ENCODE measurements at places on chromosomes 5 and 9.

DNA sequence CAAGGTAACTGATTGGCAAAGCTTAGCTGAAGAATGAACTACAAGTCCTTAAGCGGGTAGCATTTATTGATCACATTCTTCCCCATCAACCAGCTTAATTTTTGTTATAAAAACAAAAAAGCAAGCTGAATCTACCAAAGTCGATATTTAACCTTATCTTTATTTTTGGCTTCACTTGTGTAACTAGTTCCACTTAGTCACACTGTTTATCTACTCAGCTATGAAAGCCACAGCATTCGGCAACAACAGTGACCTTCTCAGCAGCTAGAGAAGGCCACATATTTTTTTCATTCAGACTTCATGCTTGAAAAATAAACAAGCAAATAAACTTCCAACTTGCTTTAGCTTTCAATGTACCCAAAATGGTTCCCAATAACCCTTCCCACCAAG is 69.4 kb downstream of the KLHL3 start:
- peak overlapping the region; percentile 77 for H3K27ac ChIP-seq
- H3K36me3 ChIP-seq = no peaks in the 10 kb centered on the region
- peak overlapping the region; percentile 53 for H3K4me3 ChIP-seq
- H3K4me1 ChIP-seq = peaks cover 13% of the 10 kb centered on the region
- ATAC-seq = peak; percentile 81
- no peaks in the 10 kb centered on the region for H3K27me3 ChIP-seq

DNA sequence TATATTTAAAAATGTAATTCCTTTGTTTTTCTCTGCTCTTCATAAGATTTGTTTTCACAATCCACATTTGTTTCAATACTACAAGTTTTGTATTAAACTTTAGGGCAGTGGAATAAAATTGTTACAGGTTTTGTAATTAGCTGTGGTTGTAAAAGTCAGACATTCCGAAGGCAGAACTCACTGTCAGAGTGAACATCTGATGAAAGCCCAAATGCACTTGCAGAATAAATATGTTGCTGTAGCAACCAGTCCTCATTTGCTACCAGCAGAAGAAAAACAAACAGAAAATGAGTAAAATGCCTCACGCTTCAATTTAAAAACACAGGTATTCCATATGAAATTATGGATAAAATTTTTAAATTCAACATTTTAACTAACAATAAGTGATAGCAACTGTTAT is 740.1 kb upstream of the FAM174A start:
- no peaks in the 10 kb centered on the region for H3K27me3 ChIP-seq
- no peaks in the 10 kb centered on the region for H3K36me3 ChIP-seq
- ATAC-seq = no peak
- H3K4me1 ChIP-seq = no peaks in the 10 kb centered on the region

DNA sequence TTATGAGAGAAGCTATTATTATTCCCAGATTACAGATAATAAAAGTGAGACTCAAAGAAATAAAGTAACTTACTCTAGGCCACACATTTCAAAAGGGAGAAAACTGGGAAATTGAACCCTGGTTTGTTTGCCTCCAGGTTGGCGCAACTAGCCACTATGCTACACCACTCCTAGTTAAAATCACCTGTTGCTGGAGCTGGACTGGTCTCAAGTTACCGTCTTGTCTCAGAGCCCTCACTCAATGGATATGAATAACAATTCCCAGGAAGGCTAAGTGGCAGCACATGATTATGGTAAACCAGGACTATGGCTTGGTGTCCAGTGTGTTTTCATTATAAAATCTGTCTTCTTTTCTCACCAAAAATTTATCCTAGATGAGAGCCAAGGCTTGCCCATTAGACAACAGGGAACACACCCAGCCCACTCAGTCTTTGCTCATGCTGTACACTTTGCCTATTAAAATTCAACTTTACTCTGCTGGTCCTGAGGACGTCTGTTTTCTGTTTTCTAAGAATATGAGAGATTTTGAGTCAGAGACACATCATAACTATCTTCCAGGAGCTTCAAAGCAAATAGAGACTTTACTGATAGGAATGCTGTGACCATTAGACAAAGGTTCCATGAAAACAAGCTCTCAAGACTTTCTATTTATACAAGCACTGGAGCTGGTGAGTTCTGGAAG is 58.1 kb downstream of the ADRB2 start:
- no peak overlapping the region for H3K27ac ChIP-seq
- no peak for ATAC-seq

DNA sequence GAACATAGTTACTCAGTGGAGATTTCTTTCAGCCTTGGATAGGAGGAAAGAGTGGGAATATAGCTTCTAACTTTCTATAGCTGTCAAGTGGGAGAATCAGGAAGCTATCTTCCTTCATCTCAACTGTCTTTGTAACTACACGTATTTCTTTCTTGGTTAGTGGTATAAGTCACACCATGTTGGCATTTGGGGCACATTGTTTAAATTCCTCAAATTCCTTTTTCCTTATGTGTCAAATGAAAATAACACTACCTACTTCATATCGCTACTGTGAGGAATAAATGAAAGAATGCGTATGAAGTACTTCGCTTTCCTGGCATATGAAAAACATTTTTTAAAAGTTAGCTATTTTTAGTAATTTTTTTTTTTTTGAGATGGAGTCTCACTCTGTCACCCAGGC is 1082.5 kb upstream of the WWC1 start:
- no peak overlapping the region for H3K4me3 ChIP-seq
- ATAC-seq = no peak
- no peaks in the 10 kb centered on the region for H3K36me3 ChIP-seq
- no peaks in the 10 kb centered on the region for H3K4me1 ChIP-seq
- H3K27me3 ChIP-seq = no peaks in the 10 kb centered on the region

DNA sequence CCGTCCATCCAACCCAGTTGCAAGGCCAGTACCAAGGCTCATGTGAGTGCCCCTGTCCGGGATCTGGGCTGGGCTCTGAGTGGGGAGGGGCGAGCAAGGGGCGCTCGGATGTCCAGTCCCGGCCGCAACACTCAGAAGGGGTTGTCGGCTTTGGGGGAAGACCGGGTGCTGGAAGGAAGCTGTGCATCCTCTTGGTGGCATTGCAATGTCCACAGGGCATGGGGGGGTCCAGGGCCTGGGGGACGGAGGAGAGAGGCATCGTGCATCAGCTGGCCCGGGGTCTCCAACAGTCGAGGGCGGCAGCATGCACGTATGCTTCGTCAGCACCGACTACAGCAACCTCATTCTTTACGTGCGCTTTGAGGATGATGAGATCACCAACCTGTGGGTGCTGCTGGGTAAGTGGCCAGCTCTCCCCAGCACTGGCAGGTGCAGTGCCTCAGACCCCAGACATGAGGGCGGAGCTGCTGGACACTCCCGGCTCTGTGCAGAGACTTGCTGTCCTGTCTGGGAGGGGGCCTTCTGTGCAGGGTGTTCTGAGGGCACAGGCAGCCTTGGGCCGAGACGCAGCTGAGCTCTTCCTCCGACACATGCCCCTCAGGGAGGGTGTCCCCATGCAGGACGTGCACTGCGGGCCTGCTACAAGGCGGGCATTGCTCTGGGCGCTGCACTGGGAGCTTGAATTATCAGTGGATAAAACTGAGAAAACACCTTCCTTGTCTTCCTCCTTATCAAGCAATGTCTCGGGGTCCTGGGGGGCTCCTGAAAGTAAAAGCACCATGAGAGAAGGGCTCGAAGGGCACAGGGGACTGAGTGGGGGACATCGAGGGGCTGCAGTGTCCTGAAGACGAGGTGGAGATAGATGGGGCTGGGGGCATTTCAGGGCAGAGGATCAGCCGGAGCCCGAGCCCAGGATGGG is 22.5 kb downstream of the GLT6D1 start:
- H3K36me3 ChIP-seq = no peaks in the 10 kb centered on the region
- no peak overlapping the region for H3K27ac ChIP-seq
- H3K4me1 ChIP-seq = no peaks in the 10 kb centered on the region
- H3K4me3 ChIP-seq = no peak overlapping the region
- ATAC-seq = no peak
- H3K27me3 ChIP-seq = peaks cover 4% of the 10 kb centered on the region

- H3K27ac ChIP-seq = no peak overlapping the region
- H3K4me3 ChIP-seq = no peak overlapping the region
- no peak for ATAC-seq
Observed at GRCh38 chr9:22354699-22355384, 91.8 kb upstream of the DMRTA1 start.

GRCh38 chr9:120944434-120944843 is 17.8 kb upstream of the TRAF1 start:
- H3K27me3 ChIP-seq = no peaks in the 10 kb centered on the region
- H3K36me3 ChIP-seq = no peaks in the 10 kb centered on the region
- H3K4me3 ChIP-seq = no peak overlapping the region
- H3K27ac ChIP-seq = peak overlapping the region; percentile 40

GRCh38 chr5:54644226-54644625 is 126.7 kb downstream of the SNX18 start:
- no peaks in the 10 kb centered on the region for H3K27me3 ChIP-seq
- no peak overlapping the region for H3K4me3 ChIP-seq
- no peak overlapping the region for H3K27ac ChIP-seq
- peaks cover 34% of the 10 kb centered on the region for H3K4me1 ChIP-seq
- peak; percentile 67 for ATAC-seq

- H3K4me3 ChIP-seq = no peak overlapping the region
- no peak overlapping the region for H3K27ac ChIP-seq
Observed at GRCh38 chr5:140312067-140312790, 9.3 kb upstream of the PFDN1 start.

GRCh38 chr5:135553688-135554462 is 18.1 kb upstream of the NEUROG1 start:
- ATAC-seq = no peak
- no peak overlapping the region for H3K27ac ChIP-seq
- H3K36me3 ChIP-seq = no peaks in the 10 kb centered on the region

GRCh38 chr9:127522727-127523126 is 71.4 kb downstream of the LRSAM1 start:
- H3K27me3 ChIP-seq = no peaks in the 10 kb centered on the region
- H3K4me3 ChIP-seq = no peak overlapping the region
- H3K4me1 ChIP-seq = no peaks in the 10 kb centered on the region
- peaks cover 74% of the 10 kb centered on the region for H3K36me3 ChIP-seq
- no peak overlapping the region for H3K27ac ChIP-seq
- ATAC-seq = no peak

DNA sequence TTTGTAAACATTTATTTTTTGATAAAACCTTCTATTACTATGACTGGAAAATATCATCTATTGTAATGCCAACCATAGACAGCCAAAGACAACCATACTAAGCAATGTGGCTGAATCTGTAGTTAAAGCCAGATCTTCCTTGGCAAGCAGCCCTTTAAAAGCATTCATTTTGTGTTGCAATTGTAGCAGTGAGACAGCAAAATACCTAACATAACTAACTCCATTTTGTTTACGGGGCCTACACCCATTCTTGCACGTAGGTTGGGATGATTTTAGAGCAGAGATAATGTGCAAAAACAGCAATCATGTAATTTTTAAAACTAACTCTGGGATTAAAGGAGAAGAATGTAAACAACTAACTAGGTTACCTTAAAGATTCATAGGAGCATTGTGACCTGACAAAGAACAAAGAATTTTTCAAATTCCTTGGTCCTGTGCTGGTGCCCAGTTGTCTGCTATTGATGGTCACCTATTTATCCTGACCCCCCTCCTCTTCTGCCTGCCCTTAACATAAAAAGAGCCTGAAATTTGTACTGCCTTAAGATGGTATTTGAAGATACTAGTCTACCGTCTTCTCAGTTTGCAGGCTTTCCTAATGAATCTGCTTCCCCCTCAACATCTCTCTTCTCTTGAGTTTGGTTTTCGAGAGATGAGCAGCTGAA is 10.6 kb downstream of the IFNA1 start:
- ATAC-seq = no peak
- H3K4me1 ChIP-seq = no peaks in the 10 kb centered on the region
- H3K27ac ChIP-seq = no peak overlapping the region
- H3K36me3 ChIP-seq = no peaks in the 10 kb centered on the region
- H3K4me3 ChIP-seq = no peak overlapping the region

- peaks cover 10% of the 10 kb centered on the region for H3K27me3 ChIP-seq
- no peaks in the 10 kb centered on the region for H3K36me3 ChIP-seq
- no peak overlapping the region for H3K27ac ChIP-seq
- no peak for ATAC-seq
Observed at GRCh38 chr5:17190242-17190778, 27.1 kb upstream of the BASP1 start.

DNA sequence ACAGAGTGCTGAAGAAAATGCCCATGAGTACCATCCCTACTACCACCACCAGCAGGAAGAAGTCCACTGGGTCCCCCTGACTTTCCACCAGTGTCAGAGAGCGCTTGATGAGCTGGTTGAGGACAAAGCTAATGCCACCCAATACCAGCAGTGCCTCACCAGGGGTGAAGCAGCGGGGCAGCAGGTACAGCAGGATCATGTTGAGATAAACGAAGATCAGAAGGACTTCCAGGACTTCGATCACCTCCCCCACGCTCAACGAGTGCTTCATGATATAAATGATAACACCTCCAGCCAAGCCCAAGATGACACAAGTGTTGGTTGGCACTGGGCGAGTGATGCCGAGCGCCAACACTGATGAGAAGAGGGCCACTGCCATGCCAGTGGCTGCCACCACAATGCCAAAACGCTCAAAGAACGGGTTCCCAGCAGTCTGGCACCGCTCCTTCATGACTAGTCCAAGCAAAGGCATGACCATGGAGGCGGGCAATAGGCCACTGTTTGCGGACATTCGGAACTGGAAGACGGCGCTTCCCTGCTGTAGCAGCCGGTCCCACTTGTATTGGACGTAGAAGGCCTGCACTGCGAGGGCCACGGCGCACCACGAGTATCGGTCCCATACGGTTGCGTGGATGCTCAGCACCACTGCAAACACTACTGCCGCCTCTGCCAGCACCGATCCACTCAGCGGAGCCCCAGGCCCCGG is 679 bp downstream of the DOLK start:
- H3K27ac ChIP-seq = peak overlapping the region; percentile 99
- ATAC-seq = peak; percentile 22
- peaks cover 47% of the 10 kb centered on the region for H3K36me3 ChIP-seq
- no peaks in the 10 kb centered on the region for H3K27me3 ChIP-seq

DNA sequence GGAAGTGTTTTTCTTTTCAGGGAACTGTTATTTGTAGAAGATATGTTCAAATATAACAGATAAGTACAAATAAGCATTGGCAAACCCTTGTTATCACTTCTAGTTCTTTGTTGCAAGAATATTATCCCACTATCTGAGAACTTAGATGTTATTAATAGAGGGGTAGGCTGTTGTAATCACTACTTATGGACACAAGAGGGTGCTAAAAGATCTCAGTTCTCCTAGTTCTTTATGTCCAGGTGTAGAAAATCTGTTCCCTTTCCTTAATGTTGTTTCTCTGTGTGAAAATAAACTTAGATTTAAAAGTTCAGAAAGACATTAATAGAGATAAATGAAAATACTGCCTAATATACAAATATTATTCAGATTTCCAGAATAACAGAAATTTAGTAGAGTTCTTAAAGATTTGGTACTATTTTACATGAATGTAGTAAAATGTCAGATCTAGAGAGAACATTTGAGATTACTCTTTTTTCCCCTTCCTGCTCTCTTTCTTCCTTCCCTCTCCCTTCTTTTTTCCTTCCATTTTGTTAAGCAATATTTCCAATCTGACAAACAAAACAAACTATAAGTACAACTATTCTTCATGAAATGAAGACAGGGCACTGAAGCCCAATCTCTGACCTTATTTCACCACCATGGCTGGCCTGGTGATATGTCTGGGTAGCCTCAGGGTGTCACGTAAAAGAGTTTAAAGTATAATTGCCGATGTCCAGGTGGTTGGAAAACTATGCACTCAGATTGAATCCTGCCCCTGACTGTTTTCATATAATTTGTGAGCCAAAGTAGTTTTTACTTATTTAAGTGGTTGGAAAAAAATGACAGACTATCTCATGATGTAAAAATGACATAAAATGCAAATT is 43.6 kb upstream of the C5orf46 start:
- no peak overlapping the region for H3K4me3 ChIP-seq
- H3K4me1 ChIP-seq = no peaks in the 10 kb centered on the region
- no peaks in the 10 kb centered on the region for H3K36me3 ChIP-seq
- ATAC-seq = no peak
- H3K27me3 ChIP-seq = peaks cover 9% of the 10 kb centered on the region
- H3K27ac ChIP-seq = no peak overlapping the region
